A549 (cell line): ENCODE measurements at places on chromosomes 4 and X. TPM values are rescaled to one million over a fixed set of nuclear protein-coding genes. Genes with fewer than 3 reads are reported as not detected.

The GYG2 gene
- 11.0 to 13.6 TPM (median 12.7 TPM) in 3 replicates for polyA plus RNA-seq

GRCh38 chr4:80963051-80963450 lies 67.5 kb upstream of the BMP3 start:
- no peak for DNase-seq

DNA sequence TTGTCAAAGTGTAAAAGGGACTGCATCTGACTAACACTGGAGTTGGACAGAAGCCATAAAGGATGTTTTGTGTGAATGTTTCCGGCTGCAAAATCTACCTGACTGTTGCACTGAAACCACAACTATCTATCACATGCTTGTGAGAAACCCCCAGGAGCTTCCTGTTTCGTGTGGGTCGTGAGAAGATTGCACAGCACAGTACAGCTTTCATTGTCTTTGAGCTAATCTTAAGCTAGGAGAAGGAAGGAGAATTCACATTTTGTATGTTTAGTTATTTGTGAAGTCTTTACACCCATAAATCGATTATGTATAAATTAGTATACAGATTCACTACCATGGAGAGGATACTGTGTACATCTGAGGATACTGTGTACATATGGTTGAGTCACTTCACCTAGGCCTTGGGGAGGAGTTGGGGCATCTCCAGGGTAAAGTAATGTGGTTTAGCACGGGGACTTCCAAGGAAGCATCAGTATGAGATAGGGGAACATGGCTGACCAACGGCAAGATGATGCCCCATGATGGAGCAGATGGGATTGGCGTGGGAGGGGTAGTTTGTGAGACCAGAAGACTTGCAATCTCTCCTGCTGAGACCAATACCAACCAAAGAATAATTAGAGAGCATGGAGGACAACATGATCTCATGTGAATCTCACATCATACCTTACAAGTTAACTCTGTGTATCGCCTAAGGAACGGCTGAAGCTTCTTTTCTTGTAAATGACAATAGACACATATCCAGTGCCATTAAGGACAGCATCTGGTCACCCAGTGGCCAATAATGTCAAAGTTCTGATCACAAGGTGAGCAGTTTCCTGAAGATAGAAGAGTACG lies 43.1 kb upstream of the FAM9C start:
- no peak for DNase-seq

DNA sequence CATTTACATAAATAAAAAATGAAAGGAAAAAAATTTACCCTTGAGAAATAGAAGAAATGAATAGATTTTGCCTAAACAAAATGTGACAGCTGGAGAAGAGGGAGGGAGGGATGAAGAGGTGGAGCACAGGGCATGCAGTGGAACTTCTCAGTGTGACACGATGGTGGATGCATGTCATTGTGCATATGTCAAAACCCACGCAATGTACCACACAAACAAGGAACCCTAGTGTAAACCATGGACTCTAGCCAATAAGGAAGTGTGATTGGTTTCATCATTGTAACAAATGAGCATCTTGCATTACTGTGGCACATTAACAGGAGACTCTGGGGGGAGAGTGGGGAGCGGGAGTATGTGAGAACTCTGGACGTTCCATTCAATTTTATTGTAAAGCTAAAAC lies 58.6 kb downstream of the GATB start:
- no peak for DNase-seq
